ENCODE measurements at places on chromosomes 16 and 17.
A peak's percentile ranks its signal among the peaks of the same experiment; 100 is the strongest.

- no peak for DNase-seq
Measured at GRCh38 chr17:41563607-41564170, 8.2 kb downstream of the KRT9 start.

DNA sequence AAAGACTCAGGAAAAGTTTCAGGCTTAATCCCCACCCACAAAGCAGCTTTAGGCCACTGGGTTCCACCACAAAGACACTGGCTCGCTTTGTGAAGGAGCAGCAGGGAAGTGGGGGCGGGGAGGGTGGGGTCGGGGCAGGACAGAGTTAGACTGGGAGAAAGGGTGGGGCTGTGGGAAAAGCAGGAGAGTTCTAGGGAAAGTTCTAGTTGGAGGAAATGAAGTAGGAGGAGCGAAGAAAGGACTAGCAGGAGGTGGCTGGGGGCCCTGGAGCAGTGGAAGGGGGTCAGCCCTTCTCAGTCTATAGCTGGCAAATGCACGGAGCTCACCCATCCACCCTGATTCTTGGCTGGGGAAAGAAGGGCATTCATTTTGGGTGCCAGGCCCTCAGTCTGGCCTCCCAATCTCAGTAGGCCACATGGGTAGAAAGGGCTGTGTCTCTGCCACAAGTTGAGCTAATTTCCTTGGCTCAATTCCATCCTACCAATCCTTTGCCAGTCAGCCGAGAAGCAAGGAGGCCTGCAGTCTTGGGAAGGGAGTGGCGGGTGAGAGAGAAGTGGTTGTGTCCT is 4.6 kb downstream of the INPP5K start:
- DNase-seq = peak; percentile 32

- DNase-seq = peak; percentile 21
Measured at GRCh38 chr16:56115817-56116576, 75.3 kb upstream of the GNAO1 start.

DNA sequence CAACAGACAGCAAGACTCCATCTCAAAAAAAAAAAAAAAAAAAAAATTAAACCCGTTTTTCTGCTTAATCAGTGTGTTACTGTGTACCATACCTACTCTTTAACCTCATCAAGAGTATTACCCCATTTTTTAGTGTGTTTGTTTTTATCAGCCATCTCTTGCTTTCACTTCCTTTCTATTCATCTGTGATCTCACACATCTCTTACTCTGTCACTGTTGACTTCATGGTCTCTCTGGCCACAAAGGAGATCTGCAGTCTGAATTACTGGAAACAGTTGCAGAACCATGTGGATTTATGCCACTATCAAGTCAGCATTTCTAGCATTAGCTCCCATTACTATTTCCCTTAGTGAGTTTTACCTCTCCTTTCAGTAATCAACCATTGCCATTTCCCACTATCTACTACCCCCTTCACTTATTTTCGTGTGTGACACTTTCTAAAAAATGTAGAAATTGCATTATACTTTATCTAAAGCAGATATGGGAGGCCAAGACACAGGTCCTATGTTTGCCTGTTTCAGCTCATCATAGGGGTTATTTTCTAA is 20.1 kb downstream of the NDEL1 start:
- no peak for DNase-seq

- no peak for DNase-seq
Measured at GRCh38 chr16:4193920-4194319, 48.0 kb downstream of the SRL start.

DNA sequence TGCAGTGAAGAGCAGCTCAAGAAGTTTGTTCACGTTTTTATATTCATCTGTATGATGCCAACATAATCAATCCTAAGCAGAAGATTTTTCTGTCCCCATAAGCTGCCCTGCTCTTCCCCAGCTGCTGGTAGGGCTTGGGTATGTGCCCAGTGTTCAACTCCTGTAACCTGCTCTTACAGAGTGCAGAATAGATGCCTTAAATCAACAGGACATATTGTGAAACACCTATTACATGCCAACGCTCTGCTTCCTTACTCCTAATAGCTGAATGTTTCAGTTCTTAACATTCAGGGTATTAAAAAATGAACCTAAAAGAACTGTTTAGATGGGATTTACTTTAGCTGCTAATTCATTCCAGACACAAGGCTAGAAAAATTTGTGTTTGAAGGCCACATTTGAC is 190.9 kb downstream of the HS3ST3A1 start:
- no peak for DNase-seq

DNA sequence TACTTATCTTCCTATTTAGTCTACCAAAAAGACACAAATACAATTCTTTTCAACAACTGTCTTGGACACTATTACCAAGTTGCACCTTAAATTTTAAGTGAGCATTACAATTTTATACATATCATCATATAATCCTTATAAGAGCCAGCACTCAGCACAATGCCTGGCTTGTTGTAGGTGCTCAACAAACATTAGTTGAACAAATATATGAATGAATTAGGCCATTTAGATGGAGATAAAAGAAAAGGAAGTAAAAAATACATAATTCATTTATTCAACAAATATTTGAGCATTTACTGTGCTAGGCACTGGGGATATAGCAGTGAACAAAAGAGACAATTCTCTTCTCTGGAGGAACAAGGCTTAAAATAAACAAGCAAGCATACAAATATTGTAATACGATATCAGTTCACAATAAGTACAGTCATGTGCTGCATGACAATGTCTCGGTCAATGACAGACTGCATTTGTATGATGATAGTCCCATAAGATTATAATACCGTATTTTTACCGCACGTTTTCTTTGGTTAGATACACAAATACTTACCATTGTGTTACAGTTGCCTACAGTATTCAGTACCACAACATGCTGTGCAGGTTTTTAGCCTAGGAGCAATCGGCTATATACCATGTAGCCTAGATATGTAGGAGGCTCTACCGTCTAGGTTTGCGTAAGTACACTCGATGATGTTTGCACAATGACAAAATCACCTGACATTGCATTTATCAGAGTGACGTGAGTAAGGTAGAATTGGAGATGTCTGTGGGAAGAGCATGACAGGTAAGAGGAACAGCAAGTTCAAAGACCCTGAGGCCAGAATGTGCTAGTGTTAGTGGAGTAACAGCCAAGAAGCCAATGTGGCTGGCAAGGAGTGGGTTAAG is 86.4 kb upstream of the HS3ST2 start:
- no peak for DNase-seq

DNA sequence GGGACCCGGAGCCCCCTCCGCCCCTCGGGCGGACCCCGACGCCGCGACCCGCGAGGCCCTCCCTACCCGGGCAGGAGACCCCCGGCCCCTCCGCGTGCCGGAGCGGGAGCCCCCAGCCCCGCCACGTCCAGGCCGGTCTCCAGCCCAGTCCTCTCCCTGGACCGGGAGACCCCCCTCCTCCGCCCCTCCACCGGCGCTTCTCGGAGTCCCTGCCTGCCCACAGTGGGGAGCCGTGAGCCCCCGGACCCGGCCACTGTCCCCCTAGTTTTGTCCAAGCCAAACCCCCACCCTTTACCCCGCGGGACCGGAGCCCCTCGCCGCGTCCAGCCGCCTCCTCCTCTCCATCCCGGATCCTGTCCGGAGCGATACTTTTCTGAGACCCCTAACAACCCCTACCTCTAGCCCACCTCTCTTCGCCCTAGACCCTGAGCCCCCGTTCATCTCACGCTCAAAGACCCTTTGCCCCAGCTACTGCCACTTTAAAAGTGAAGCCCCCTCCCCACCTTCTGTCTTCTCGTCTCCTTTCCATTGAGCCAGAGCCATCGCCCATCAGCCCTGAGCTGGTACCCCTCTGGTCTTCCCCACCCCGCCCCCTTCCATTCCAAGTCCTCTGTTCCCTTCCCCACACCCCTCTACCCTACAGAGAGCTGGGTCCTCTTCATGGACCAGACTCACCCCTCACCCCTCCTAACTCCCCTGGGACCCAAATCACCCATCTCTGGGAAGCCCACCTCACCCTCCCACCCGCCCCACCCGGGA is 1.0 kb downstream of the NECAB2 start:
- no peak for DNase-seq

DNA sequence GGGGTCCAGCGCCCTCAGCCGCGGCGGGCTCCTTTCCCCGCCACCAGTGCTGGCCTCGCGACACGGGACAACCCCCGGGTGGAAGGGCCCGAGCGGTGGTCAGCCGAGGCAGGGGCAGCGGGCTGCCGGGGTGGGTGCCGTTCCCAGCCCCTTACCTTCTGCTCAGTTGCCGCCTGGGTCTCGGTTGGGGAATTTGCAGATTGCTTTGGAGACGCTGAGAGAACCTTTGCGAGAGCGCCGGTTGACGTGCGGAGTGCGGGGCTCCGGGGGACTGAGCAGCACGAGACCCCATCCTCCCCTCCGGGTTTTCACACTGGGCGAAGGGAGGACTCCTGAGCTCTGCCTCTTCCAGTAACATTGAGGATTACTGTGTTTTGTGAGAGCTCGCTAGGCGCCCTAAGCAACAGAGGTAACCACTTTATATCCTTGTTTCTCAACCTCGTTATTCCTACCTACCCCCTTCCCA is 381 bp downstream of the CTNS start:
- DNase-seq = no peak

- DNase-seq = no peak
Measured at GRCh38 chr16:28298511-28298878, 6.2 kb downstream of the SBK1 start.

GRCh38 chr17:68737761-68738443 is 136.7 kb upstream of the FAM20A start:
- DNase-seq = no peak

GRCh38 chr16:74104022-74104421 is 192.6 kb upstream of the PSMD7 start:
- DNase-seq = no peak

All from putamen (tissue), 1 donor.